ENCODE measurements at places on chromosomes 2 and 18.

DNA sequence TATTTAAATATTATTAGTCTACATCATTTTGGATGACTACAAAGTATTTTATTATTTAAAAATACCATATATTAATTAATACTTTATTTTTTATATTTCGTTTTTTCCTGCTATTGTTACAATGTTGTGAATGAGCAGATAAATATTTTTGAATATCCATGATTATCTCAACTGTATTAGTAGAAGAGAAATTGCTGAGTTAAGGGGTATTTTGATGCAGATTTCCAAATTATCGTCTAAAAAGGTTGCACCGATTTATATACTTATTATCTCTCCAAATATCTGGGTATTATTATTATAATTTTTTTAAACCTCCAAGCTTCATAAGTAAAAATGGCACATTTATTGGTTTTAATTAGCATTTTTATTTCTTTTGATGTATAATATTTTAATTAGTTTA is 8.9 kb upstream of the IL1RL1 start:
- no peak for DNase-seq

DNA sequence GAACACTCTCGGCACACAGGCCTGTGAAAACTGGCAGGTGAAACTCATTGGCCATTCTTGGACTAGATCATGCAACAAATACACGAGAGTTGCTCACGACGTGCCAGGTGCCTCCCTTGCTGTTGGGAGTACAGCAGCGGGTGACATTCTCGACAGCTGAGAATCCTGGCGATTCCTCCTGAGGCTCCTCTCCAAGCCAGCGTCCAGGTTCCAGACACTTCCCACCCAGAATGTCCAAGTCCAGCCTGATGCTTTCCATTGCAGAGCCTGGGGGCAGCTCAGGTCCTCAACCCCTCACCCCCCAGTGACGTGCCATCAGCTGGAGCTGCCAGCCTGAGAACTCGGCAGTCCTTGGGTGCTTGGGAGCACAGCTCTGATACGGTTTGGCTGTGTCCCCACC is 124.2 kb downstream of the PXDN start:
- DNase-seq: no peak

DNA sequence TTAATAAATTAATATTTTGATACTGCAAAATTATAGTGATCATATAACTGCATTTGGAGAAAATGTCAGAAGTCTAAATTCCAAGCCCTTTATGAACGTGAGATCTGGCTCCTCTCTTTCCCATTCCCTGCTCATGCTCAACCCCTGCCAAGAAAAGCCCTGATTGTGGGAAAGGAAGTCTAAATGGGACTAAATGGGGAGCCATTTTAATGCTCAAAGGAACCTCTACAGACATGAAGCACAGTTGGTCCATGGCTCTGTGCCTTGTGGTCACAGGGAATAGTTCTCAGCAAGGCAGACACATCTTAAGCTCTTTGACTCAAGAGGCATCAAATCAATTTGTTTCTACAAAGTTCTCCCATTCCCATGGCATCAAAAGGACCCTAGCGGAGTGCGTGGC is 29.3 kb upstream of the INSIG2 start:
- DNase-seq: no peak

DNA sequence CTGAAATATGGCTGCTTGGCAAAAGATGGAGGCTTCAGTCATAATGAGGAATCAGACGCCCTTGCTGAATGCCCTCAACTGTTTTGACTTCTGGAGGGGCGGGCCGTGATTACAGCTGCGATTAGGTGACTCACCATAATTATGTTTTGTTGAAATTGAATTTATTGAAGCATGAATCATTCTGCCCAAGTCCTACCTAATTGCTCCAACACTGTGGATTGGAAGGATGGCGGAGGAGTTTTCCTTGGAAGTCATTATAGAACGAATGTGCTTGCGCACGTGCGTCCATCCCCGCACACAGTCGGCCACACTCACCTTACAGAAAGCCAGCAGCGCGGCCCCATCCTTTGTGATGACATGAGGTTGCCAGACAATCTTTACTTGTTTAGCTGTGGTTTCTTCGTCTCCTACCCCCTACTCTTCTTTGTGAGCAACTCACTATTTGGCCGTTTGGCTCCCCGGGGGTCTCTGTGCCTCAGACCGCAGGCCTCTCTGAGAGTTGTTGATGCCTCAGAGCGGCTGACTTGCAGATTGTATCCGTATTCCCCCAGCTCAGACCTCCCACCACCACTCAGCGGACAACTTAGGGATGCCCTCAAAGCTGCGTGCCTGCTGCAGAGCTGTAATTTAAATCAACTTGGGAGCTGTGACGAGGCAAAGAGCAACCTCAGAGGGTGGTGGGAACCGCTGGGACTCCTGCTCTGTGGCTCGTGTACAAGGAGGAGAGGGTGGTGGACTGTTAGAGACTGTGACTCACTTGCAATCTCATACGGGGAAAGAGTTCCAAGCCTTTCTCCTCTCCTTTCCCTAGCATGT is 513.4 kb downstream of the TNS1 start:
- DNase-seq: no peak

- no peak for DNase-seq
Observed at GRCh38 chr2:86541334-86541733, 21.9 kb downstream of the CHMP3 start.

- DNase-seq: no peak
Observed at GRCh38 chr2:84121-84520, 37.8 kb upstream of the FAM110C start.

GRCh38 chr18:59968583-59968982 is 68.8 kb downstream of the PMAIP1 start:
- DNase-seq: no peak

- DNase-seq: no peak
Observed at GRCh38 chr2:60118061-60118460, 435.4 kb downstream of the BCL11A start.

GRCh38 chr2:217335341-217335966 is 475.6 kb upstream of the TNP1 start:
- no peak for DNase-seq

GRCh38 chr2:189336276-189336975 is 104.8 kb upstream of the WDR75 start:
- no peak for DNase-seq

GRCh38 chr2:177796654-177797415 is 275.7 kb downstream of the PDE11A start:
- no peak for DNase-seq

GRCh38 chr18:8706791-8707555 is 1.6 kb downstream of the MTCL1 start:
- DNase-seq: peak; percentile 60

DNA sequence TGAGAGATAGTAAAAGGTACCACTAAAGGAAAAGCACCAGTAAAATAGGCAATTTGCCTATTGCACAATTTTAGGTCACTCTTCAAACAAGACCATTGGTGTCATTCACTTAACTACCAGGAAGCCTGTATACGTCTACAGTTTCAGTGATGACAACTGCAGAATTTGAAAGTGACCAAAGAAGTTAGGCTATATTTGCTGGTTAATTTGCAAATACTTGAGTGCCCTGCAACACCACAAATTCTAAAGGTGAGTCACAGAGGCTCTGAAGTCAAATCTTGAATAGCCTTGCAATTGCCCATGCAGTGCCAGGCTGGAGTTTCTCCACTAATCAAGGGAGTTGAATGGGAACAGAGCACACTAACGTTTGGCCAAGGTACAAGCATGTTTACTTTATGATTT is 128.7 kb upstream of the CCDC68 start:
- DNase-seq: no peak

DNA sequence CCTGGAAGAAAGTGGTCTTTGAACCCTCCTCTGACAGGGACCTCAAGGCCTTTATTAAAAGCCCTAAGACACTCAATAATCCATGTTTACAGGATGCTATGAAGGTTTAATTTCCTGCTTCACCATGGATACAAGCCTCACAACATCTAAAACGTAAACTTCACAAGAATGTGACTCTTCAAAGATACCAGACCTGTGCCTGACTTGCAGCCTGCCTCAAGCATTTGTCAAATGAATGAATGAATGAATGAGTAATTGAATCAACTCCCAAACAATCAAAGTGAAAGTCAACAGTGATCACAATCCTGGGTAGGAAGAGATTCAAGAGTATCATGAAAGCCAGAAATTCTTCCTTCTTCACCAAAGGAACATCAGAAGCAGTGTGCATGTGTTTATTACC is 30.4 kb downstream of the KLF7 start:
- no peak for DNase-seq

GRCh38 chr2:43001055-43001378 is 208.6 kb upstream of the HAAO start:
- no peak for DNase-seq

GRCh38 chr2:68238955-68239822 is 13.1 kb downstream of the PPP3R1 start:
- DNase-seq: no peak

DNA sequence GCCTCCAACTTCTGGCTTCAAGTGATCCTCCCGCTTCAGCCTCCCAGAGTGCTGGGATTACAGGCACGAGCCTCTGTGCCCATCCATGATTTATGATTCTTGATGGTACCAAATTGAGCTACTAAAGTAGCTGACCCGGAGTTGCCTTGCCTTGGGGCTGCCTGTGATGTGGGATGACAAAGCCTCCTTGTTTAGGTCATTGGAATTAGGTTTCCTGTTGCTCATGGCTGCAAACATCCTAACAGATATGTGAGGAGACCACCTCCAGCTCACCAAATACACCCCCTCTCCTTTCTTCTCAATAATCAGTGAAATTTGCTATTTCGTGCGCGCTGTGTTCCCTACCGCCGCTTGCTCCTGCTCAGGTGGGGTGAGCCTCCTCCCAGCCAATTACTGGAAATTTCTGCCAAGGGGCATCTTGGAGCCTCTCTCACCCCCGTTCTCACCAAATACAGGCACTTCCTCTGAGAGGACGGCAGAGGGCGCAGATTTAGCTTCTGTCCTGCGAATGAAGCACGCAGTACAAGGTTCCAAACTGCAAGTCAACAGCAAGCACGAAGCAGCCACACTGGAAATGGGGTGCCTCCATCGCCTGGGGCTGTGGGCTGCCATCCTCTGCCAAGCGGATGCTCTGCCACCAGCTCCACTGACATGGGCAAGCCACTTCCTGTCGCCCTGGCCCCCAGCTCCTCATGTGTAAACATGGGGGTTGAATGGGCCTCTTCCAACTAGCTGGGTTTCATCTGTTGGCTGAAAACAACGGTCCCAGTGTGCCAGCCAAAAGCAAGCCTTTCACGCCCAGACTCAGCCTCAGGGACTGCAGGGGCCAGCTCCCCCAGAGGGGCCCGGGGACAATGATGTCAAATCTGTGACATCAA is 71.7 kb downstream of the NCAPH start:
- peak; percentile 74 for DNase-seq

DNA sequence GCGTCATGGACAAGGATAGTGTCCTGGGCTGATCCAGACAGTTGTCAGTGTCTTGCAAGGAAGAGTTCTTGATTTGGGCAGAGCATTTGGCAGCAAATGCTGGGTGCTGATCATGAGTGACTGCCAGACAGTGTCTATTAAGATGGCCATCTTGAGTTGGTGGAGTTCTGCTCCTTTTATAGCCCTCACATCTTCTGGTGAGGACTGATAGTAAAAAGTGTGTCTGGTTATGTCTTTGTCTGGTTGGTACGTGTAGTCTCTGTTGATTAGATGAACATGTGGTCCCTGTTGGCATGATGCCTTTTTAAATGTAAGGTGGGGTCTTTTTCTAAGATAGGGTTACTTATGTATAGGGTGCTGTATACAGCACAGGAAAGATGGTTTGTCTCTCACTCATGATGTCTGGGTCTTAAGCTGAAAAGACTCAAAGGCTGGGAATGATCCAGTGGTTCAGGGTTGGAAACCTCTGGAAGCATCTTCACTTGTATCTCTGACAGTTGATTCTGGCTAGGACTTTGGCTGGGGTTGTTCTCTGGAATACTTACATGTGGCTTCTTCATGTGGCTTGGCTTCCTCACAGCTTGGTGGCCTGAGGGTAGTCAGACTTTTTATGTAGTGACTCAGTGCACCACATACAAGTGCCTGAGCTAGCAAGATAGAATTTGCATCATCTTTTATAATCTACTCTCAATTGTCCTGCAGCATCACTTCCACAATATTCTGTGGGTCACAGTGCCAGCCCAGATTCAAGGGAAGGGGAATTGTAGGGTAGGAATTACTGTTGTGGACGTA is 11.8 kb downstream of the MTX2 start:
- no peak for DNase-seq

DNA sequence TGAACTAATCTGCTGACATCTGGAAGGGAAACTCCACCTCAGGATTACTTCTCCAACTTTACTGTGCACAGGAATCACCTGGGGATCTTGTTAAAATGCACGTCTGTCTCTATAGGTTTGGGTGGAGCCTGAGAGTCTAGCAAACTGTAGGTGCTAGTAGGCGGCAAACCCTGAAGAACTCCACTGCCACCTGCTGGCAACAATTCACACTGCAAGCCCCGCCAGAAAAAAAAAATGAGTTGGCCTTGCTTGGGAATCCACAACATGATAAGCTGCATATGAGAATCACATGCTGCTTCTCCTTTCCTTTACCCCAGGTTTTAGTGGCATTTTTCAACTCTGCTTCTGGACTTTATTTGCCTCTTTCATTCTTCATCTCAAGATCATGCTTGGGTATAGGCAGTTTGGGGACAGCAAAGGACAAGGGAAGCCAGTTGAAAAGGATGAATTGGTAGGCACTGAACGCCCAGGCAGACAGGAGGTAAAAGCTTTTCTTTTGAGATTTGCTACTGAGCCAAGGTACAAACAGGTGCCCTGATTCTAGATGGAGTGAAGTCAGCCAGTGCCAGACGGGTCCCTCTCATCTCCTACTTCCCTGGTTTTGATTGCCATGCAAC is 88.8 kb downstream of the VIT start:
- DNase-seq: peak; percentile 72

GRCh38 chr2:99786636-99787390 is 297.0 kb upstream of the REV1 start:
- no peak for DNase-seq

DNA sequence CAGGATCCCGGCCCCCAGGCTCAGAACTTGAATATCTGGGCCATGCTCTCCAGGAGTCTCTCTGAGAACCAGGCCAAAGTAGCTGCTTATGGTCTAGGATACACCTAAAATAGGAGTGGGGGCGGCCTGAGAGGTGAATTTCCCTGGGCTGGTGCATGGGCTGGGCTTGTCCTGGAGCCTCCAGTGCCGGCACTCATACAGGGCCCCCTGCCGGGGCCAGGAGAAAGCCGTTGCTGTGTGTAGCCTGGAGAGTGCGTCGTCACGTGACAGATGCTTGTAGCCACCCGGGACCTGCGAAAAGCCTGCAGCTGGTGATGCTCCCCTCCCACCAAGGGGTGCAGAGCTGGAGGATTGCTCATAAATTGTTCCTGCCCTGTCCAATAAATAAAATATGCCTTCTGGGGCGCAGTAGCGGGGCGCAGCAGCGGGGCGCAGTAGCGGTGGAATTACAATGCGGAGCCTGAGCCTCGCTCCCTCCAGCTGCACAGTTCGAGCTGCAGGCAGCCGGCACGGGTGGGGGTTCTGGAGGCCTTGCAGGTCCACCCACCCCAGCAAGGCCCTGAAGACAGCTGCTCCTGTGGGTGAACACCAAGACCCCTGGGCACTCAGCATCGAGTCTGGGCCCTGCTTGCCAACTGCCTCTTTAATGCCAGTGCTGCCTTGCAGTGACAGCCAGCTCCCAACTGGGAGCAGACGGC is 289.9 kb downstream of the NDUFA10 start:
- DNase-seq: no peak
